Upper lobe of left lung (tissue), 6 donors: ENCODE measurements at places on chromosomes 13 and 19. TPM values are rescaled to one million over a fixed set of nuclear protein-coding genes. Genes with fewer than 3 reads are reported as not detected.

- H3K4me1 ChIP-seq = peaks cover 14% of the 10 kb centered on the region
- no peaks in the 10 kb centered on the region for H3K27me3 ChIP-seq
- no peak overlapping the region for H3K4me3 ChIP-seq
- H3K27ac ChIP-seq = no peak overlapping the region
These were observed 7.7 kb upstream of the PROZ start for GRCh38 chr13:113150550-113151365.

GRCh38 chr13:114027046-114027715, 53.3 kb upstream of the C13orf46 start:
- peaks cover 14% of the 10 kb centered on the region for H3K4me1 ChIP-seq
- H3K27ac ChIP-seq = peak overlapping the region; percentile 17
- H3K27me3 ChIP-seq = no peaks in the 10 kb centered on the region

GRCh38 chr13:113992276-113993005, 18.6 kb upstream of the C13orf46 start:
- H3K27me3 ChIP-seq = no peaks in the 10 kb centered on the region
- peaks cover 3% of the 10 kb centered on the region for H3K4me1 ChIP-seq
- no peak for DNase-seq
- H3K27ac ChIP-seq = no peak overlapping the region
- no peak overlapping the region for H3K4me3 ChIP-seq

DNA sequence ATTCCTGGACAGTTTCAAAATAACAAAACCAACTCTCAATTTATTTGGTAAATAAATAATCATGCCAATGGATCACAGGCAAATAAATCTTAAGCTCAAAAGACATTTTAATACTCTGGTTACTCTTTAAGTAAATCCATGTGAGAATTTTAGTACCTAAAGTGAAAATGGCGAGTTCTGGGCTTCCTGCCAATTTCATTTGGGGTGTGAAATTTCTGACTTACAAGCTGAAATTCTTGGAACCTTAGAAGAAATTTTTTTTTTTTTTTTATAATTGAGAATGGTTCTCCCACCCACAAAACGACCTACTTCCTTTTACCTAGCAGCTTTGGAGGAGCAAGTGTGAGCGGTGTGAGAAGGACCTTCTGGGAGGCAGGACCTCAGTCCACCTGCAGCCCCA, 354.5 kb upstream of the NBEA start:
- no peak overlapping the region for H3K27ac ChIP-seq
- H3K36me3 ChIP-seq = no peaks in the 10 kb centered on the region
- H3K4me1 ChIP-seq = no peaks in the 10 kb centered on the region
- H3K27me3 ChIP-seq = no peaks in the 10 kb centered on the region

DNA sequence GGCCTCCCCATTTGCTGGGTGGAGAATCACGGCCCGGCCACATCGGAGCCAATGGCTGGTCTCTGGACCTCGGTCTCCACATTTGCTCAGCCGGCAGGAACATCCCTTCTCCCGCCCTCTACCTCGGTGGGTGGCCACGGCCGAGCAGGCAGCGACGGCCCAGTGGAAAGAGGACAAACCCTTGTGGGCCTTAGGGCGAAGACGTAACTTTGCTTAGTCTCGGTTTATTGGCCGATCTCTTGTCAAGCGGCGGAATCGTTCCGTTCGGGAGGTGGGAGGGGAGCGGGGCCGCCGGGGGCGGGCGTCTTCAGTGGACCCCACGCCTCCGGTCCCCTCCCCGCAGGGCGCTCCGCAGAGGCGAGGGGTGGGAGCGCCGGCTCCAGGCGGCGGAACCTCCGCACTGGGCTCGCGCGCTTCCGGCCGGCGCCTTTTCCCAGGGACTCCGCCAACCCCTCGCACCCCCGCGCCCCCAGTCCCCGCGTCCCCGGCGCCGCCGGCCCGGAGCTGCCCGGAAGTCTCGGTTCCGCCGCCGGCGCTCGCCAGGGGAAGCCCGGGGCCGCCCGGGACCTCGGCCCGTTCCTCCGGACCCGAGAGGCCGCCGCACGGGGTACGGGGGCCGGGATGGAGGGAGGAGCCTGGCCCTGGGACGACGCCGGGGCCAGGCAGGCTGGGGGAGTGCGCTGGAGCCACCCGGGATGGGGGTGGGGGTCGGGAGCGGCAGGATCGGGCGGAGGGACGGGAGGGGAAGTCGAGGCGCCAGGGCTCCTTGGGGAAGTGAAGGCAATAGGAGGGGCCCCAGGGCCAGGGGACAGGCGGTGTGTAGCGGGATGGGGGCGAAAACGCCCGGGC, at the start of gene ZNF580:
Gene ZNF580 (plus strand): TSS at position 426 of the 849 bp plus-strand sequence. CDS start 1,507 bp downstream, outside the sequence.
- H3K4me1 ChIP-seq = peaks cover 91% of the 10 kb centered on the region
- H3K4me3 ChIP-seq = peak within 1 kb of the TSS; percentile 96
- peak within 1 kb of the TSS; percentile 90 for H3K27ac ChIP-seq

DNA sequence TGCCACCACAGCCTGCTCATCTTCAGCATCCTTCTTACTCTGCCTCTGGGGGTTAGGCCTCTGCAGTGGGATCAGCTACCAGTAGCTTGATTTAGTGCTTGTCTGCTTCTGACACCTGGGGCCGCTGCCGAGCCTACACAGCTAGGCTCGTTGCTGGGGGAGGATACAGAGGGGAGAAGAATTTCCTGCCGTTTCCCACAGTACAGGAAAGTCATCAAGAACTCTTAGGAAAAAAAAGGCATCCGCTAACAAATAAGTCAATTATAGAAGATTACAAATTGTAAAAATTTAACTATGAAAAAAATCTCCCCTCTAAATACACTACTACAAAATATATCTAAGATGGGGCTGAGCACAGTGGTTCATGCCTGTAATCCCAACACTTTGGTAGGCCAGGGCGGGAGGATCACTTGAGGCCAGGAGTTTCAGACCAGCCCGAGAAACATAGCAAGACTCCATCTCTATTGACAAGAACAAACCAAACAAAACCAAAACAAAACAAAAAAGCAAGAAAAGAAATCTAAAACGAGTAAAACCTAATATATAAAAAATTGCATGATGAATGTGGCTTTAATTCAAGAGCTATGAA, 26.7 kb downstream of the LATS2 start:
- peak overlapping the region; percentile 77 for H3K27ac ChIP-seq
- no peaks in the 10 kb centered on the region for H3K36me3 ChIP-seq
- H3K4me1 ChIP-seq = peaks cover 41% of the 10 kb centered on the region
- H3K4me3 ChIP-seq = no peak overlapping the region
- H3K27me3 ChIP-seq = no peaks in the 10 kb centered on the region

DNA sequence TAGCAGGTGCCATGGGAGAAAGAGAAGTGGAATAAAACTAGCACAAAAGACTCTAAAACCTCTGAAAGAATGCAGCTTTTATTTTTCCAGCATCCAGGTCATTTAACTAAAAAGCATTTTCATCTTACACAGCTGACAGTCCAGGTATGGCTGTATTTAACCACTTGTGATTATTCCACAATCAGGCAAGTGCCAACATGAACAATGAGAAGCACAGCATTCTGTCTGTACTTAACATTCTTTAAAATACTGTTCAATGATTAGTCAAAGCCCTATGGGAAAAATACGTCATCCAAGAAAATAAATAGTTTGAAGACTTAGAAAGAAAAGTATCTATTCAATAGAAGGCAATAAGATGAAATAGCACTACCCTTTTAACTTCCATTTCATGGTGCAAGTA, 246.9 kb downstream of the LIG4 start:
- H3K4me3 ChIP-seq = no peak overlapping the region
- H3K27me3 ChIP-seq = no peaks in the 10 kb centered on the region
- H3K27ac ChIP-seq = no peak overlapping the region
- no peaks in the 10 kb centered on the region for H3K36me3 ChIP-seq
- no peak for DNase-seq
- H3K4me1 ChIP-seq = no peaks in the 10 kb centered on the region

- peaks cover 11% of the 10 kb centered on the region for H3K4me1 ChIP-seq
- no peaks in the 10 kb centered on the region for H3K36me3 ChIP-seq
- no peak overlapping the region for H3K27ac ChIP-seq
- H3K27me3 ChIP-seq = no peaks in the 10 kb centered on the region
These were observed 42.6 kb downstream of the C13orf42 start for GRCh38 chr13:51068501-51068900.

DNA sequence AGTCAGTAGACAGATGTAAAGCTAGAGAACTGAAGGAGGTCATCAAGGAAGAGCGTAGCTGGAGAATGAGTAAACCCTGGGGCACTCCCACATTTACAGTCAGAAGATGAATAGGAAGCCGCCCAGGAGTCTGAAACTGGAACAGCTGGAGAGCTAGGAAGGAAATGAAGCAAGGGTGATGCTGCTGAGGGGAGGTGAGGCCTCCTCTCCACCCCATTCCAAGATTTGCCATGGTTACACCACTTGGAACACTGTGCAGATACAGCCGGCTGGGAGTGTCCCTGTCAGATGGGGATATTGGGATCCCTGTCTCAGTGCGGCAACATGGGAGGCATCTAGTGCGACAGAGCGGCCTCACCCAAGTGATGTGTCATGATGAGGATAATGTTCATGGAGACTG, 51.8 kb upstream of the GPI start:
- DNase-seq = no peak
- no peaks in the 10 kb centered on the region for H3K36me3 ChIP-seq
- H3K27ac ChIP-seq = no peak overlapping the region
- H3K27me3 ChIP-seq = no peaks in the 10 kb centered on the region

GRCh38 chr13:59746291-59746962, 417.3 kb downstream of the DIAPH3 start:
- DNase-seq = no peak
- no peaks in the 10 kb centered on the region for H3K27me3 ChIP-seq
- no peak overlapping the region for H3K4me3 ChIP-seq
- H3K36me3 ChIP-seq = no peaks in the 10 kb centered on the region
- no peaks in the 10 kb centered on the region for H3K4me1 ChIP-seq

DNA sequence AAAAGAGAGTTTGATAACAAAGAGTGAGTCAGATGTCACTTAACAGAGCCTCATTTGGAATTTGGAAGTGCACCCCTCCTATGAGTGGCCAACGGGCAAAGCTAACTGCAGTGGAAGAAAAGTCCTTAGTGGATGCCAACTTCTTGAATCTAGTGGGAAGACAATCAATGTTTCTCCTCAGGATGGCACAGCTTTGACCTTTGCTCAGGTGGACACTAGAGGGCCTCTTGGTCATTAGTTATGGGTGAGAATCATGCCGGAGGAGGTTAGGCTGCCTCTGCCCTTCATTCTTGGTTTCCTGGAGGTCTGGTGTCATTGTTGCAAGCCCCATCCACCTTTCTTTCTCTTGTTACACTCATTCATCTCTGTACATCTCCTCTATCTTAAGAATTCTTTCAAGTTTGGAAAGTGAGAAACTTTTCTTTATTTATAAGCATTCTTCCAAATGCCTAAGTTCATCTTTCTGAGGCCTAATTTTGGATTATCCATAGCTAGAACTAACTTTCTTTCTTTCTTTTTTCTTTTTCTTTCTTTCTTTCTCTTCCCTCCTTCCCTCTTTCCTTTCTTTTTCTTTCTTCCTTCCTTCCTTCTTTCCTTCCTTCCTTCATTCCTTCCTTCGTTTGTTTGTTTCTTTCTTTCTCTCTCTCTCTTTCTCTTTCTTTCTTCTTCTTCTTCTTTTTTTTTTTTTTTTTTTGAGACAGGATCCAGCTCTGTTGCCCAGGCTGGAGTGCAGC, 327.2 kb upstream of the TSHZ3 start:
- no peaks in the 10 kb centered on the region for H3K27me3 ChIP-seq
- DNase-seq = no peak
- no peak overlapping the region for H3K27ac ChIP-seq
- H3K36me3 ChIP-seq = no peaks in the 10 kb centered on the region
- H3K4me3 ChIP-seq = no peak overlapping the region

DNA sequence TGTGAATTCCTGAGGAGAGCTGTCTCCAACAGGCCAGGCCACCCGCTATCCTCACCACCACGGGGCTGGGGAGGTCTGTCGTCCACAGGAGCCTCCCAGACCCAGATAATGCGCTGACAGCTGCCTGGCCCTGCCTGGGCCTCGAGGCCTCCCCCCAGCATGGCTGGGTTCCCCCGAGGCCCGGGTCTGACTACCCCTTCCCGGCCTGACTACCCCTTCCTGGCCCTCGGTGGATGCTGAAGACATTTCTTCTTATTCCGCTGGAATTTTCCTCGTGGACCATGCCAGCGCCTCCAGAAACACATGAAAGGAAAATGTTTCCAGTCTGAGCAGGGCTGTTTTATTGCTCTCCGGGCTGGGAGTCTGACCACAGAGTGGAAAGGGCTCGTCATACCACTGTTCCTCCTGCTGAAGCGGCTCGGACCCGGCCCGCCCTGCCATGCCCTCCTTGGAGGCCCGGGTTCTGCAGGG, 16.8 kb upstream of the COMP start:
- H3K27ac ChIP-seq = peak overlapping the region; percentile 28
- H3K27me3 ChIP-seq = no peaks in the 10 kb centered on the region
- H3K4me3 ChIP-seq = no peak overlapping the region
- peaks cover 9% of the 10 kb centered on the region for H3K4me1 ChIP-seq
- no peaks in the 10 kb centered on the region for H3K36me3 ChIP-seq
- no peak for DNase-seq

DNA sequence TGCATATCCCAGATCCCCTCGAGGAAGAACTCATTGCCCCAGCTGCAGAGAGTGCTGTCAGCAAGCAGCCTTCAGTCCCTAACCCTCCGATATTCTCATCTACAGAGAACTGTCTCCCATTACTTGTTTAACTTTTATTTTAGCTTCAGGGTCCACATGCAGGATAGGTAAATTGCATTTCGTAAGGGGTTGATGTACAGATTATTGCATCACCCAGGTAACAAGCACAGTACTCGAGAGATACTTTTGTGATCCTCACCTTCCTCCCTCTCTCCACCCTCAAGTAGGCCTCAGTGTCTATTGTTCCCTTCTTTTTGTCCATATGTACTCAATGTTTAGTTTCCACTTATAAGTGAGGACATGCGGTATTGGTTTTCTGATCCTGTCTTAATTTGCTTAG, 171.5 kb upstream of the IRS2 start:
- no peaks in the 10 kb centered on the region for H3K4me1 ChIP-seq
- H3K4me3 ChIP-seq = no peak overlapping the region
- H3K27me3 ChIP-seq = no peaks in the 10 kb centered on the region
- H3K36me3 ChIP-seq = no peaks in the 10 kb centered on the region
- no peak for DNase-seq

DNA sequence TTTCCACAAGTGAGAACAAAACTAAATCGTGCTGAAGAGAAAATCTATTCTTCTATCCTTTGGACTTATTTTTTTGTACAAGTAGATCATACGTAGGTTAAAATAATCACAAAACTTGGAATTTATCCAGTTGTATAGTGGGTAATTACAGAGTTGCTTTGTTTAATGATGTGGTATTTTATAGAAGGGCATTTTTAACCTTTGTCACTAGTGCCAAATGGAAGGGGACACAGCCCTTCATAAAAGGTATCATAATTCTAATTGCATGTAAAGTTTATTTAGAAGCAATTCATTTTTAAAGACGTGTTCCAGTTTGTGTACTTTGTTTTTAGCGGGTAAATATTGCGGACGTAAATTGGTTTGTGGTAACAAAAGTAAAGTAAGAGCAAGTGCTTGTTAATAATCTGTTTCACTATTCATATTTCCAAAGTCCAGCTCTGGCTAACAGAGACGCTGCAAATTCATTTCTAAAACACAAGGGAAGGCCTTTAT, 99.5 kb downstream of the ERCC5 start:
- no peaks in the 10 kb centered on the region for H3K4me1 ChIP-seq
- DNase-seq = no peak
- H3K36me3 ChIP-seq = no peaks in the 10 kb centered on the region
- no peak overlapping the region for H3K27ac ChIP-seq

GRCh38 chr19:18433735-18434398, 4.1 kb downstream of the ISYNA1 start:
- DNase-seq = peak; percentile 89
- H3K27ac ChIP-seq = peak overlapping the region; percentile 49
- no peaks in the 10 kb centered on the region for H3K27me3 ChIP-seq
- peaks cover 68% of the 10 kb centered on the region for H3K4me1 ChIP-seq

The DIRAS1 gene
- not detected for total RNA-seq

The EFNB2 gene
- total RNA-seq = 35.1 TPM

The CCL25 gene
- total RNA-seq = not detected

The RSPH6A gene
- total RNA-seq = 5.2 TPM

The CLDN10 gene
- 1.8 TPM for total RNA-seq

The CEACAM4 gene
- total RNA-seq = 8.6 TPM

The LAIR2 gene
- total RNA-seq = not detected

The ATP1A3 gene
- total RNA-seq = not detected
